ENCODE measurements at places on chromosomes 2 and 18.
A peak's percentile ranks its signal among the peaks of the same experiment; 100 is the strongest.

GRCh38 chr2:105776560-105776928 lies 31.8 kb downstream of the NCK2 start:
- H3K4me3 ChIP-seq: no peak overlapping the region
- no peaks in the 10 kb centered on the region for H3K4me1 ChIP-seq
- no peak for DNase-seq
- H3K27me3 ChIP-seq: no peaks in the 10 kb centered on the region

DNA sequence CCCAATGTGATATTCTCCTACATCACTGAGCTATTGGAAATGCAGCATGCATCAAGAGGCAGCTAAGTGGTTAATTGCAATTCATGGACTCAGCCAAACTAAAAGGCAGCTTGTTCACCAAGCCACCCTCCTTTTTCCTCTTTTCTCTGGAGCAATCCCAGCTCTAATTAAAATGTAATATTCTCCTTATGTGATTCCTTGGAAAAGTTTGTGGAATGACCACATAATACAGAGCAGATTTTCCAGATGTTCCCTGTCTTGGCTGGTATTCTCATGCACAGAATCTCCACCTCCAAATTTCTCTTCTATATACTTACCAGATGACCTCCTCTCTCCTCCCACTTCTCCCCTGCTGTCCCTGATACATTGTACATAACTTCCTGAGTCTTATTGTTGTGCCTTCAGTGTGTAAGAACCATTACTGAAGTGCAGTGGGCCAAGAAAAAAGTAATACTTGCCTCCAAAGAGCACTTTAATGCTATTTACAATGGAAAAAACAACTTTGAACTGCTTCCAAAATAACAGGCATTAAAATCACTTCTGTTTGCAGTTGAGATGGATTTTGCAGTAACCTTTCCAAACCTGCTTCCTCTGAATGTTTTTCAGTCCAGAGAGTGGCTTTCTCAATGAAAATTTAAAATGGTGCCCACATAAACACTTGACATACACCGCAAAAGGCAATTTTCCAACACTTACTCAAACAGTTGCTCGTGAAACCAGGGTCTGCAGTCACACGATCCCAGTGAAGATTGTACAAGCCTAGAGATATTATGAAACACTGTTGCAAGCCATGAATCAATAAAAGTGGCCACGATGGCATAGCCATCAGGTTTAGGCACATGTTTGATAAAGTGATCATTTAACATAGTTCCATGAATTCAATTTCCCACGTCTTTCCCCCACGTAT lies 258.0 kb downstream of the MTX2 start:
- no peaks in the 10 kb centered on the region for H3K4me1 ChIP-seq
- no peak overlapping the region for H3K4me3 ChIP-seq
- no peak for DNase-seq

- no peaks in the 10 kb centered on the region for H3K27me3 ChIP-seq
- no peak for DNase-seq
- no peak overlapping the region for H3K27ac ChIP-seq
Measured at GRCh38 chr2:102317715-102318114, 6.4 kb downstream of the IL1RL1 start.

DNA sequence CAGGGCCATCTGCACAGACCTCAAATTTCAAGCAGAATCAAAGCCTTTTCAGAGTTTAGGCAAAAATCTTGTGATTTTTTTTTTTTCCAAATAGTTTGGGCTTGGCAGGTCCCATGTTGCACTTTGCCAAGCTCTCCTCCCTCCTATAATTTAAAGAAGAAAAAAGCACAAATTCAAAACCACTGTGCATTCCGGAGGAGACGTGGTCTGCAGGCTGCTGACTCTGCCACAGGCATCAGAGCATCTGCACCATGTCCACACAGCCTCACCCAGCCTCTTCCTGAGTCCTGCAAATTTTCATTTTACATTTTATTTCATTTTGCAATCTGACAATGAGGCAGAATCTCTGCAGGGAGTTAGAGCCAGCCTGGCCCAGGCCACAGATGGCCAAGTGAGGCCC lies 15.7 kb upstream of the GPC1 start:
- no peak overlapping the region for H3K27ac ChIP-seq
- no peaks in the 10 kb centered on the region for H3K36me3 ChIP-seq
- DNase-seq: no peak
- no peak overlapping the region for H3K4me3 ChIP-seq
- H3K4me1 ChIP-seq: no peaks in the 10 kb centered on the region

GRCh38 chr2:125312342-125312741 lies 1287.3 kb downstream of the CNTNAP5 start:
- H3K4me1 ChIP-seq: no peaks in the 10 kb centered on the region
- H3K4me3 ChIP-seq: no peak overlapping the region
- no peaks in the 10 kb centered on the region for H3K27me3 ChIP-seq
- H3K27ac ChIP-seq: no peak overlapping the region
- DNase-seq: no peak

DNA sequence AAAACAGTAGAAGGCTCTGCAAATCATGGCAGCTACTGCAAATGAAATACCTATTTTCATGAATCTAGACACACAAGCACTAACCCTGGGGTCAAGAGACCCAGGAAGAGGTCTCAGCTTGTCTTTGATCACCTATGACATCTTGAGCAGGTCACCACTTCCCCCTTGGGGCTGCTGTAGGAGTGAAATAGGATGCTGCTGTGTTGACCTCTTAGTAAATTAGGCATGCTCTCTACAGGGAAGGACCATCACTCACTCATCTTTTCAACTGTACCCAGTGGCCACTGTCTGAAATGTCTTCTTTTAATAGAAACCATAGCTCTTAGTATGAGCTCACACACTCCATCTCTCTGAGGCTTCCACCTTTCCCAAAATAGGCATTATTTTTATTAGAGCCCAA lies 83.8 kb downstream of the NCK2 start:
- H3K27ac ChIP-seq: no peak overlapping the region
- no peaks in the 10 kb centered on the region for H3K4me1 ChIP-seq
- no peak overlapping the region for H3K4me3 ChIP-seq
- H3K27me3 ChIP-seq: no peaks in the 10 kb centered on the region

GRCh38 chr2:86272111-86272510 lies 65.3 kb downstream of the REEP1 start:
- no peaks in the 10 kb centered on the region for H3K27me3 ChIP-seq
- DNase-seq: no peak
- H3K4me3 ChIP-seq: no peak overlapping the region
- no peak overlapping the region for H3K27ac ChIP-seq

DNA sequence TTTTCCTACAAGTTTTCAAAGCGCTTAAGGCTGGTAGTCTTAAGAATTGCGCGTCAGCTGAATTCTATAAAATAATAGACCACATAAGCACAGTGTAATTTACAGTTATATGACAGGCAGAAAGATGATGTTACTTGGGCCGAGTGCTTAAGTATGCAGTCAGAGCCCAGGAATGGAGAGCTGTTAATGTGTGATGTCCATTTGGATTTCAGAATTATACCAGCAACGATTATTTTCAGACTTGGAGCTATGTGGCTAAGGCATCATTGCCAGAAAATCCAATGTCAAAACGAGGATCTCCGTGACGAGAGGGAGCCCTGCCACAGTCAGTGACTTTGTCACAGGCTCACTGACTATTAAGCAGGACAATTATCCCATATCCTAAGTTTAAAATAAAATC lies 3.4 kb downstream of the KLF7 start:
- H3K36me3 ChIP-seq: no peaks in the 10 kb centered on the region
- peak overlapping the region; percentile 98 for H3K27ac ChIP-seq
- no peaks in the 10 kb centered on the region for H3K27me3 ChIP-seq
- H3K4me3 ChIP-seq: peak overlapping the region; percentile 96

GRCh38 chr18:45617284-45617683 lies 2.0 kb downstream of the SLC14A2 start:
- no peaks in the 10 kb centered on the region for H3K36me3 ChIP-seq
- peaks cover 8% of the 10 kb centered on the region for H3K4me1 ChIP-seq
- no peak overlapping the region for H3K27ac ChIP-seq
- H3K4me3 ChIP-seq: no peak overlapping the region
- DNase-seq: peak; percentile 84
- H3K27me3 ChIP-seq: peaks cover 2% of the 10 kb centered on the region

DNA sequence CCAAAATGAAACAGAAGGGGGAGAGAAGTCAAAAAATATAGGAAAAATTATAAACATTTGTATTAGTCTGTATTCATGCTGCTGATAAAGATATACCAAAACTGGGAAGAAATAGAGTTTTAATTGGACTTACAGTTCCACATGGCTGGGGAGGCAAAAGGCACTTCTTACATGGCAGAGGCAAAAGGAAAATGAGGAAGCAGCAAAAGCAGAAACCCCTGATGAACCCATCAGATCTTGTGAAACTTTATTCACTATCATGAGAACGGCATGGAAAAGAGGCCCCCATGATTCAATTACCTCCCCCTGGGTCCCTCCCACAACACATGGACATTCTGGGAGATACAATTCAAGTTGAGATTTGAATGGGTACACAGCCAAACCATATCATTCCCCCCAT lies 79.1 kb downstream of the ZRANB3 start:
- no peak overlapping the region for H3K4me3 ChIP-seq
- H3K27me3 ChIP-seq: no peaks in the 10 kb centered on the region
- H3K4me1 ChIP-seq: no peaks in the 10 kb centered on the region
- H3K36me3 ChIP-seq: no peaks in the 10 kb centered on the region
- no peak for DNase-seq

DNA sequence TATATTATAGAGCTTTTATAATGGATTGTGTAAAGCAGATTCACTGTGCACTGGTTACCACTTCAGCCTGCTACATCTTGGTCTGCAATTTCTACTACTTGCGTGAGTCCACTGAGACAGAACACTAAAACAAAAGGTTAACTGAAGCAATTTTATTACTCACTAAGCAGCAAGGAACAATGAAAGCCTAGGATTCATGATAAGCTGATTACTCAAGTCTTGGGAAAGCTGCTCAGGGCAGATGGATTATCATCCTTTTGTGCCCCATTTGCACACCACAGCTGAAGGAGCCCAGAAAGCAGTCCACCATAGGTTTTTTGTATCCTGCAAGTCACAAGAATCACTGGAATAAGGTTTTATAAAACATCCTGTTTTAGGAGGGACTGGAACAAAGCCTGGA lies 1215.2 kb upstream of the TMEFF2 start:
- H3K4me3 ChIP-seq: no peak overlapping the region
- H3K4me1 ChIP-seq: no peaks in the 10 kb centered on the region
- H3K27me3 ChIP-seq: no peaks in the 10 kb centered on the region
- no peak for DNase-seq
- no peak overlapping the region for H3K27ac ChIP-seq
- H3K36me3 ChIP-seq: no peaks in the 10 kb centered on the region

GRCh38 chr2:7515327-7515726 lies 598.1 kb downstream of the RNF144A start:
- no peak overlapping the region for H3K27ac ChIP-seq
- DNase-seq: no peak
- H3K4me1 ChIP-seq: no peaks in the 10 kb centered on the region
- no peak overlapping the region for H3K4me3 ChIP-seq

DNA sequence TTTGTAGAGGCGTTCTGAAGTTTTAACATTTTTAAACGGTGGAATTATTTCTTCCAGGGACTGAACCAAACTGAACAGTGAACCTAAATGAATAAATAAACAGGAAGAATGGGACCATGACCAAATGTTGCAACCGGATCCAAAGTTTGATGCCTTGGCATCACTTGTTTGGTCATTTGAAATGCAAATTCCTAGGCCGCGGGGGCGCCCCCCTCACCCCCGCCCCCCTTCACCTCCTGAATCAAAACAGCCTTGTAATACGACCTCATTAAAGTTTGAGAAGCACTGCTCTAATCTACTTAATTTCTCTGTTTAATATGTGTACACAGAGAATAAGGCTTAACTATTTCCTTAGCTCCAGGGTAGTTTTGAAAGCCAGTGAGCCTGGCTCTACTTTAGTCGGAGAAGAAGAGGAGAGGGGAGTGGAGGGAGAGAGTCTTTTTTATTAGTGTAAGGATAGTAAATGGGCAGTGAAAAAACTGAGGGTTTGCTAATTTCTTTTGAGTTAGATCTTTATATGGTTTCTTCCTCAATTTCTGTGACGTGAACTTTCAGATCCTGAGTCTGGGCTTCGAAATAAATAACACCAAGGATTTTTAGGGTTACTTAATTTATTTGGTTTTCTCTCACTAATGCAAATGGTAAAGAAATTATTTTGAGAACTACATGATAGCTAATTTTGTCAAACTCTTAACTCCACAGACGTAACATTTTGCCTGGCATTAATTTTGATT lies 5.7 kb downstream of the C2orf80 start:
- no peak overlapping the region for H3K27ac ChIP-seq
- no peak overlapping the region for H3K4me3 ChIP-seq
- no peaks in the 10 kb centered on the region for H3K4me1 ChIP-seq
- H3K27me3 ChIP-seq: peaks cover 8% of the 10 kb centered on the region
